Stimulated activated CD8-positive, alpha-beta memory T cell treated with anti-CD3 and anti-CD28 coated beads, Interleukin-2, amount 100 ng/mL, for 1 hour (primary cell): ENCODE measurements at places on chromosomes 3 and 15.

DNA sequence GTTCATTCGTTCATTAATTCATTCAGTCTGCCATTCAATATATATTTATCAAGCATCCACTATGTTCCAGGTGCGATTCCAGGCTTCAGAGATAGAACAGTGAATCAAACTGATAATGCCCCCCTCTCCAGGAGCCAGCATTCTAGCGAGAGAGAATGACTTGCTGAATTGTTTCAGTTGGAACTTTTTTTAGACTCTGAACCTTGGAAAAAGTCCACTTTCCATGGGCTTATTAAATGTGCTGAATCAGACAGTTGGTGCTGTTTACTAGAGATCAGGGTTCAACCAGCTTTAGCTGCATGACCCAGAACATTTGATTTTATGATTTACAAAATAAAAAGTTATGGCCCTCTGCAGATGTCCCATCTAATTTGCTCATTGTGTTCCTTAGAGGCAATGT, 213.2 kb downstream of the THSD4 start:
- DNase-seq, result no peak

DNA sequence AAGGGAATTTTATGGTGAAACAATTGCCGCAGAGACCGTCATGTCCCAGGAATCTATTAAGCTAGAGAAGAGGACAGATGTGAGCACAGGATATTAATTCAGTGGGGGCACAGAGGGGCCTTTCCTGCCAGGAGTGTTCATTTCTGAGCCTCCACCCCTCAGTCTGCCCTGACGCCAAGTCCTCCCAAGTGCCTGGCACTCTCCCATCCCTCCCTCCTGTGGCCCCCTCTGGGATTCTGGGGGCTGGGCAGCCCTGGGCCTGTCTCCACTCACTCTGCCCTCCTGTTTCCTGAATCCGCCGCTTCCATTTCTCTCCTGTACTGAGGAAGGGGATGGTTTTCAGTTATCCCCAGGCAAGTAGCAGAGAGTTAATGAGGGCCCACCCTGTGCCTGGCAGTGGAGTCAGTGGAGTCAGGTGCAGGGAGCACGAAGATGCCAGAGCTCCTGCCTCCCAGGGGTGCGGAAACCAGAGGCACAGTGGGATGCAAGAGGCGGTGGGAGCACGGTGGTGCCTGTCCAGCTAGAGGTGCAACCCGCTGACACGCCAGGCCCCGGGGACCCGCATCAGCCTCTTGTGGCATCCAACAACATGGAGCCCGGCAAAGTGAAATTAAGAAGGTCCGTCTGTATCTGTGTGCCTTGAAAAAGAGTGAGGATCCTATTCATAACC, 212.5 kb downstream of the XXYLT1 start:
- DNase-seq, result no peak

DNA sequence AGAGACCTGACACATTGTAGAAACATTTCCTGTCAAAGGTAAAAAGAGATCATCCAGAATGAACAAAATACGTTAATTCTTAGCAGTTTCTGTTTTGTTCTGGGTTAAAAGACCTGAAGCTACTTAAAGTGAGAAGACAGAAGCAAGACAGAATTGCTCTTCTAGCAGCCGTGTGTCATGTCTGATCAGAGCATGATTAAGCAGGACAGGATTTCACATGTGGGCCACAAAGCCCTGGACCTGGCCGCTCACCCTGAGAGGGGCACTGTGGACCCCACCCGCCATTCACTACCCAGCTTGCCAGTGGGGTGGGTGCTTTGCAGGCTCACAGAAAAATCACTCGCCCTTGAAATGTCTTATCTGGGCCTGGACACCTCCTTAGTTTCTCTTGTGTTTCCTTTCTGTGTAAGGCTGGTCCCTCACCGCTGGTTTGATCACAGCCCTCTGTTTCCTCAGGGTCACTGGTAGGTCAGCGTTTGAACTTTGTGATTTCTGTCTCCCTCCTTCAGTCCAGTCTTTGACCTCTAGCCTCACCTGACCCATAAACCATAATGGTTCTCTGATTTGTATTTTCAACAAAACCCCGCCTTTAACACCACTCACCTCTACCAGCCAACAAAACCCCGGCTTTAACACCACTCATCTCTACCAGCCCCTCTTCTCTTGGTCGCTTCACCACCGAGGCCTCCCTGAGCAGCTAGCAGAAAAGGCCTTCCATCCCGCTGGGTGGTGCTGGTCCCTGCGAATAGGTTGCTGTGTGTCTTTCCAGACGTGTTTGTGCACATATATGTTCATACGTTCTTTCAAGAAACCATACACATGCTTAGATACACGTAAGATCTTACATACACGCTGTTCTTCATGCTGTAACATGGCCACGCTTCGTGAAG, 185.0 kb downstream of the OR4M2 start:
- no peak for DNase-seq

DNA sequence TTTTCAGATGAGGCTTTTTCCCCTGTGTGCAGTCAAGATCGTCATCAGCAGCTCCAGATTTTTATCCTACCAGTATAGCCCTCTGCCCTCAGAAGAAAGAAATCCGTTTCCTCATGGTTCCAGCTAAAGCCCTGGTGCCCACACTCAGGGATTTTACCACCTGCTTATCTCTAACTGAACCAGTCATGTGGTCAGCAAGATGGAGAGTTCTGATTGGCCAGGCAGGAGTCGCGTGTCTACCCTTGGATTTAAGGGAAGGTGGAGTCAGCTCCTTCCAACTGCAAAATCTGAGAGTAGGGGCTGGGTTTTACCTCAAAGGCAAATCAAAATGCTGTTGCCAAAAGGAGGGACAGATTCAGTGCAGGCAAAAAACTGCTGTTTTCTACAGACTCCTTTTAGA, 135.3 kb downstream of the LRTM1 start:
- no peak for DNase-seq

GRCh38 chr3:49701388-49702077, 12.2 kb downstream of the RNF123 start:
- no peak for DNase-seq

- no peak for DNase-seq
These were observed 121.3 kb upstream of the IQSEC1 start for GRCh38 chr3:13194285-13195209.

DNA sequence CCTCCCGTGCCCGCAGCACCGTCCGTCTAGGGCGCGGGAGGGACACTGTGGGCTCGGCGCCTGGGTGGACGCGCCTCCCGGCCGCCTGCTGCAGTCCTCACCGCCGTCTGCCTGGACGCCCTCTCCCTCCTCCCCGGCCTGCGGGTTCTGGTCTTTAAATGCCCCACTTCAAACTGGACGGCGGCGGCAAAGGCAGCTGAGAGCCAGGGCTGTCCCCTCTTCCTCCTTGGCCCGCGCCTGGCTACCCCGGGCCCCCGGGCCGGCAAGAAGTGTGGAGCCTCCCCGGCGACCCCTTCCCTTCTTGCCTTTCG, 426 bp downstream of the CBLB start:
- no peak for DNase-seq

GRCh38 chr3:183370391-183370790, 58.0 kb downstream of the MCF2L2 start:
- no peak for DNase-seq

- no peak for DNase-seq
These were observed 22.4 kb downstream of the CHRNA3 start for GRCh38 chr15:78598348-78598747.

- no peak for DNase-seq
These were observed 118.6 kb upstream of the PRR20G start for GRCh38 chr3:127406309-127407025.

DNA sequence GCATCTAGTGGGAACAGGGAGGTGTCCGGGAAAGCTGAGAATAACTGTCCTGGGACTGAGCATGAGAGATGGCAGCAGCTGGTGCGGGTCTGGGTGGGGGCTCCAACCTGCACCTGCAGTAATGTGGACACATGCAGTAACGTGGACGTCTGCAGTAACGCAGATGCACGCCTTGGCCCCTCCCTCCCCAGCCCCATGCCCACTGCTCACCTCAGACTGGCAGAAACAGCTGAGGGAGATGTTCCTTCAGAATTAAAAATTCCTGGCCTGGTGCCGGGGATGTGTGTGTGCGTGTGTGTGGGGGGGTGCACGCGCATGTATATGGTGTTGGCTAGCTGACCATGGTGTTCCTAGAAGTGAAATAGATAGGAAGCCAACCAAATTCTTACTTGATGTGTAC, 86.7 kb upstream of the OXTR start:
- no peak for DNase-seq

DNA sequence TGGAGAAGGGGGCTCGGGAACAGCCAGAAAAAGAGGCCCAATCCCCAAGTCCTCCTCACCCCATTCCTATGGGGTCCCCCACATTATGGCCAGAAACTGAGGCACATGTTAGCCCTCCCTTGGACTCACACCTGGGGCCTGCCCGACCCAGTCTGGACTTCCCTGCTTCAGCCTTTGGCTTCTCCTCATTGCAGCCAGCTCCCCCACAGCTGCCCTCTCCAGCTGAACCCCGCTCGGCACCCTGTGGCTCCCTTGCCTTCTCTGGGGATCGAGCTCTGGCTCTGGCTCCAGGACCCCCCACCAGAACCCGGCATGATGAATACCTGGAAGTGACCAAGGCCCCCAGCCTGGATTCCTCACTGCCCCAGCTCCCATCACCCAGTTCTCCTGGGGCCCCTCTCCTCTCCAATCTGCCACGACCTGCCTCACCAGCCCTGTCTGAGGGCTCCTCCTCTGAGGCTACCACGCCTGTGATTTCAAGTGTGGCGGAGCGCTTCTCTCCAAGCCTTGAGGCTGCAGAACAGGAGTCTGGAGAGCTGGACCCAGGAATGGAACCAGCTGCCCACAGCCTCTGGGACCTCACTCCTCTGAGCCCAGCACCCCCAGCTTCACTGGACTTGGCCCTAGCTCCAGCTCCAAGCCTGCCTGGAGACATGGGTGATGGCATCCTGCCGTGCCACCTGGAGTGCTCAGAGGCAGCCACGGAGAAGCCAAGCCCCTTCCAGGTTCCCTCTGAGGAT, 10.6 kb downstream of the MAP1A start:
- no peak for DNase-seq

DNA sequence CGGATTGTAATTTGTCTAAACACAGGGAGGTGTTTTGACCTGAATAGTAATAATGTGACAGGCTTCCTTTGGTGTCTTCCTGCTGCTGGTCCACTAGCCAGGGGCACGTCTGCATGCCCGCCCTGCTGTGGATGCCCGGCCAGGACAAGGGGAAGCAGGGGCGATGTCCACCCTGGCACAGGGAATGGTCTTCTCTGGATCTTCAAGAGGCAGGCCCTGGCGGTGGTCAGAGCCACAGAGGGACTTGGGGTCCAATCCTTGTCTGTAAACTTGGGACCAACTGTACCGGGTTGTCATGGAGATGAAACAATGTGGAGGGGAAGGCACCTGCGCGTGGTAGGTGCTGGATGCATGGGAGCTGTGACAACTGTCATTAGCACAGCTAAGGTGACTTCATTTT, 134.1 kb downstream of the RPLP1 start:
- no peak for DNase-seq

- DNase-seq, result no peak
These were observed 784.0 kb downstream of the ZPLD1 start for GRCh38 chr3:103218793-103219192.

GRCh38 chr15:101296418-101297405, 1.7 kb upstream of the SNRPA1 start:
- no peak for DNase-seq

- DNase-seq, result no peak
These were observed 499.0 kb upstream of the SEMA6D start for GRCh38 chr15:47218295-47218694.

GRCh38 chr3:151329363-151329762, at the start of gene P2RY13:
Gene P2RY13, minus strand, starts transcription at chr3:151329549. Its CDS starts 21 bp downstream, at chr3:151329528.
- no peak for DNase-seq

GRCh38 chr15:63491116-63491827, 13.1 kb upstream of the USP3 start:
- DNase-seq, result no peak

- DNase-seq, result no peak
These were observed 54.8 kb downstream of the ARHGEF26 start for GRCh38 chr3:154176036-154176435.

DNA sequence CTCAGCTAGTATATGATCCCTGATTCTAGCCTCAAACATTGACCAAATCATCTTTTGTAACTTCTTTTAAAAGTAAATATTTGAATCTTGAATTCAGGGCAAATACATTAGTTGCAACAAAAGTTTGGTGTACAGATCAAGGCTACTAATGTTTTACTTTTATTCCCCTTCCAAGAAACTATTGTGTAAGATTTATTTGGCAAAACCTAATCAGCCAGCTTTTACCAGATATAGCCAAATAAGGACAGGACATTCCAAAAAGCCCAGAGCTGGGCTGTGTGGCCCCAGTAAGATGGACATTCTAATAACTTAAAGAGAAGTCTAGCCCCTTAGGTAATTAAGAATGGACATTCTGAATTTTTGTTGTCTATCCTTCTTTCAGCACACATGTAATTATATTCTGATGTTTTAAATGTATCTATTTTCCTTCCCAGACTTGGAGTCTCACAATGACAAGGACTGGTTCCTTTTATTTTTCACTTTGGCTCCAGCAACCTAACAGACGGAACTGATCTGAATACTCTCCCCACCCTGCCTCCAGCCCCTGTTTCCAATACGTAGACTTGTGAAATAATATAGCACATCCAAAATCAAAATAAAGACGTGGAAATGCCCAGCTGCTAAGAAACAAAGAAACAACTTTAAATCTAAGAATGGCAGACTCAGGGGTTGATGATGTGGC, 48.1 kb downstream of the STARD5 start:
- DNase-seq, result no peak

- DNase-seq, result no peak
These were observed 102.4 kb upstream of the PRR23E start for GRCh38 chr3:127090218-127091160.

- DNase-seq, result no peak
These were observed 76.3 kb downstream of the PDZRN3 start for GRCh38 chr3:73548436-73548835.

DNA sequence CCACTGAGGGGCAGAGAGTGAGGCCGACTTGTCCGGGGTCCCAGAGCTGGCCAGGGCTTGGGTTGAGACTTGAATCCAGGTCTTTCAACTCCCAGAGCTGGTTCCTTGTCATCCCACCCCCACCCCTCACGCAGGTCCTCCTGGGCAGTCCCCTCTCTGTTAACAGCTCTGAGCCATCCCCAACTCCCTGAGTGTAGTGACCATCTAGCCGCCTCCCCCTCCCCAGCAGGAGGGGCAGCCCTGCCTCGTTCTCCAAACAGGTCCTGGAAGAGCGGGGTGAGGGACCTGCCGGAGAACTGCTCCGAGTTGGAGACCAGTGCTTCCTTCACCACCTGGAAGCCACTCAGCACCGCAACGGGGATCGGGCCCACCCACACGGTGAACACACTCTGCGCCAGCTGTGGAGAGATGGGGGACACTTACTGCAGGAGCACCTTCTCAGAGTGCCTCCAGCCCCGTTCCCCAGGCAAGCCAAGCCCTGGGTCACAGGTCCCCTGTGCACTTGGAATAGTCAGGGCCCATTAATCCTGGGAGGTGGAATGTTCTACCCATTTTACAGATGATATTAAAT, 24.4 kb upstream of the PARL start:
- no peak for DNase-seq
